Stimulated activated CD8-positive, alpha-beta memory T cell treated with anti-CD3 and anti-CD28 coated beads, Interleukin-4, amount 100 ng/mL, for 1 hour (primary cell): ENCODE measurements at places on chromosomes 2 and 18.

DNA sequence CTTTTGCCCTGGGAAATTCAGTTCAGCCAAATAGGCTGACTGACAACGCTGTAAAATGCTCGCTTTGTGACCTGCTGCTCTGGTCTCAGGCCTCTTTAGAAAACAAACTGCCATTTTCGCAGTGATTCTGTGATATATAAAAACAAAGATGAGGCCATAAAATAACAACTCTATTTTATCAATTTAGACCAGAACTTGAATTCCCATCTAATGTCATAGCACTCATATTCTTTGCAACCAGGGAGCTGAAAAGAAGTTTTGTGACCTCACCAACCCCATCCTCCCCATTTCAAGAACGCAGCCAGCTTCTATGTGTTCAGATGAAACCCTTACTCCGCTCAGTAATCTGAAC is 40.3 kb downstream of the TCF4 start:
- no peak for DNase-seq

DNA sequence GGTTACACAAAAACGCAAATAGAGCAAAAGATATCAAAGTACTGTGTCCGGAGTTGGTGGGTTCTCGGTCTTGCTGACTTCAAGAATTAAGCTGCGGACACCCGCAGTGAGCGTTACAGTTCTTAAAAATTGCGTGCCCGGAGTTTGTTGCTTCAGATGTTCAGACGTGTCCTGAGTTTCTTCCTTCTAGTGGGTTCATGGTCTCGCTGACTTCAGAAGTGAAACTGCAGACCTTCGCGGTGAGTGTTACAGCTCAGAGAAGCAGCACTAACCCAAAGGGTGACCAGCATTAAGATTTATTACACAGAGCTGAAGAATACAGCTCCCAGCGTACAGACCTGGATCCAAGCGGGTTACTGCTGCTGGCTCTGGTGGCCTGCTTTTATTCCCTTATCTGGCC is 125.7 kb upstream of the TWIST2 start:
- DNase-seq: no peak

DNA sequence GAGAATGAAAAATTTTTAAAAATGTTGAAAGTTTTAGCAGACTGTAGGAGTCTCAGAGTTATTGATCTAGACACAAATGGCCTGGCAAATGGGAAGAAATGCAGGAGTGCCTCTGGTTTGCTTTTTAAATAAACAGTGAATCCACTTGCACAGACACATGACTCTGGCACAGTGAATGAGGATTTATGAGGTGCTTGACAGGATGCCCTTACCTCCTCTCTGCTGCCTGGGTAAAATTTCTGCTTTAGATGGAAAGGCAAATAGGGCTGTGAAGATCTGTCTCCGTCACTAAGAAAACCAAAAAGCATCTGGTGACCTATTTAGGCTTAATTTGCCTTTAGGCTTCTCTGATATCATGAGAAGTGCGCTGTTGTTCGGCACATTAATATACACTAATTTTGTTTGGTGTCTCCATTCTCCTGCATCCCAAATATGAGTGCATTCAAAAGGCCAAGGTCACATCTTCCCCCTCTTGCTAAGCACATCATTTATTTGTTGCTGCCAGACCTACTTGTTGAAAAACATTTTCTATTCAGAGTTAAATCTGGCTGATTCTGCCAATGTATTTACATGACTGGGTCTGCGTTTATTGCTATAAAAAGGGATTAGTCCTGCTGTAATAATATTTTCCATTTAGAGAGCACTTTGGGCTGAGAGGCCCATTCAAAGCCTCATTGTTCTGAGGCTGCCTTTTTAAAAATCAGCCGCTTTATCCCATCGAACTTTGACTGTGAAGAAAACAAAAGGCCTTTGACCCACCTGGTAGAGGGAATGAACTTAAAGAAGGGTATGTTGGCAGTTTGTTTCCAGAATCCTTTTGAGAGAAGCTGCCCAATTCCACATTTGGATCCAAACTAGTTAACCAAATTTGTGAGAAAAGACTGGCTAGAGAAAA is 94.9 kb downstream of the RNF152 start:
- DNase-seq: no peak

DNA sequence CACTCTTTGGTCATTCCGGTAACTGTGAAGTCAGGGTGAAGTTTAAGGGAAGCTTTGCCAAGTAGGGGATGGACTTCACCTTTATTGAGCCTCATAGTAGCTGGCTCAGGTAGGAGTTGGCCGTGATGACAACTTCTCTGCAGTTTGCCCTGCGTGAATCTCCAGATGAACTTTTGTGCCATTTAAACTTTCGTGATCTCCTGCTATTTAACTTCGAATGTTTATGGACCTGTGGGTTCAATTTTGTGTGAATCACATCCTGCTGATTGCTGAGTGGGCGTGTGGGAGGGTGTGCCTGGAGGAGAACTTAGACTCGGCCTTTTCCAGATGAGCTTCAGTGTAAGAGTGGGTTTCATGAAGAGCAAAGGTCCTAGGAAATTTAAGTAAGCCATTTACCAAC is 4.2 kb downstream of the UGT1A1 start:
- DNase-seq: no peak

DNA sequence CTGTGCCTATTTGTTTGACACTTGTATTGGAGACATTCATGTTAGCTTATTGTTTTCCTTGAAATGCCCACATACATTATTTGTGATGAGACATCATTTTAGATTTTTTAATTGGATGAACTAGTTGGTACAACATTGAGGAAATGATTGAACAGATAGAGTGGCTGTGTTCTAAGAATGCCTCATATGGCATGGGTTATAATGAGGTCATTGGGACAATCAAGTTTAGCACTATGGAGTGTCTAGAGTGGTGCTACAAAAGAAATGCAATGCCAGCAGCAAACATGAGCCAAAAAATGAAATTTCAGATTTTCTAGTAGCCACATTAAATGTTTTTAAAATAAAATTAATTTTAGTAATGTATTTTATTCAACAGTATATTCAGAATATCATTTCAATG is 28.1 kb downstream of the ACVR2A start:
- no peak for DNase-seq

- no peak for DNase-seq
Measured at GRCh38 chr2:39913648-39914461, 134.8 kb upstream of the THUMPD2 start.

GRCh38 chr2:46356991-46357390 is 59.8 kb downstream of the EPAS1 start:
- DNase-seq: no peak

GRCh38 chr2:18378020-18378653 is 182.3 kb downstream of the RDH14 start:
- no peak for DNase-seq

DNA sequence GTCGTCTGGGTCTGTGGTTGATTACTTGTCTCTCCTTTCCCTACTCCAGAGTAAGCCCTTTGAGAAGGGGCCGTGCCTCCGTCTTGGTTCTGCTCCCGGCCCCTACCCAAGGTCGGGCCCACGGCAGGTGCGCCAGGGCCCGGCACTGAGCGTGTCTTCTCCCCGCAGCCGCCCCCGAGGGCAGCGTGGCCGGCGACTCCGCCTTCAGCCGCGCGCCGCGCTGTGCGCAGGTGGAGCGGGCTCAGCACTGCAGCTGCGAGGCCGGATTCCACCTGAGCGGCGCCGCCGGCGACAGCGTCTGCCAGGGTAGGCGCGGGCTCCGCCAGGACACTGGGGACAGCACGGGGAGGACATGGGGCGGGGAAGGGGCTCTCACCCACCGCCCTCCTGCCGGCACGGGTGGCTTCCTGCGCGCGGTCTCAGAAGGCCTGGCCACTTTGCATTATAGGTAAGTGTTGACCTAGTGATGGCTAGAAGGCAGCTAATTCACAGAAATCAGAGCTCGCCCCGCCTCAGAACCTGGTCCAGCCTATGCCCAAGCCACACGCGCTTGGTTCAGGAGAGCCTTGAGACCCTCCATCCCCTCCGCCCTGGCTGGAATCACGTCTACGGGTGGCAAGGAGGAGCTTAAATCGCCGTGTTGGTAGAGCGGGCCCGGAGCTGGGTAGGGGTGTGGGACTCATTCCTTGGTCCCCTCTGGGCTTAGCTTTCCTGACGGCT is 43.5 kb downstream of the FBLN7 start:
- no peak for DNase-seq
